NCI-H1436 treated with DMSO at 0.1 percent for 48 hours (cell line): ENCODE measurements at places on chromosomes 5 and 9.

DNA sequence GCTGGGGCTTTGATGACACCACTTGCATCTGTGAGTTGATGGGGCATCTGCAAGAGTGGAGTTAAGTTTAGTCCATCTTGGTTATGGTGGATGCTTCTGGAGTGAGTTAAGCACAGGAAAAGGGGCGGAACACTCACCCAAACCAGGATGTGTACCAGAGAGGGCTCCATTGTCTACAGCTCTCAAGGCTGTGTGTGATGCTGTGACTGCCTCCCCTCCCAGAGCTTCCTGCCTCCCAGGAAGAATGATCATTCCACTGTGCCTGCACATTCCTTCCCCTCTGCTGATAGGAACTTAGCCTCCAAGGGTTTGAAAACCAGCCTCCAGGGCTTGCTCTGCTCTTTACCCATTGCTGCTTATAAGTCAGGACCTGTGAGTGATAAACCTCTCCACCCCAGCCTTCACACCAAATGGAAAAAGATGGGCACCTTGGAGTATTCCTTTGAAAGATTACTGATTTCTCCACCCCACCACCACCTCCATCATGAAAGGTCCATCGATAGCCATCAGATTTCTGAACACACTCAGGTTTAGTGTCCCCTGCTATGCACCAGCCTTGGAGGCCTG is 160.1 kb upstream of the SPRY4 start:
- no peak for DNase-seq

DNA sequence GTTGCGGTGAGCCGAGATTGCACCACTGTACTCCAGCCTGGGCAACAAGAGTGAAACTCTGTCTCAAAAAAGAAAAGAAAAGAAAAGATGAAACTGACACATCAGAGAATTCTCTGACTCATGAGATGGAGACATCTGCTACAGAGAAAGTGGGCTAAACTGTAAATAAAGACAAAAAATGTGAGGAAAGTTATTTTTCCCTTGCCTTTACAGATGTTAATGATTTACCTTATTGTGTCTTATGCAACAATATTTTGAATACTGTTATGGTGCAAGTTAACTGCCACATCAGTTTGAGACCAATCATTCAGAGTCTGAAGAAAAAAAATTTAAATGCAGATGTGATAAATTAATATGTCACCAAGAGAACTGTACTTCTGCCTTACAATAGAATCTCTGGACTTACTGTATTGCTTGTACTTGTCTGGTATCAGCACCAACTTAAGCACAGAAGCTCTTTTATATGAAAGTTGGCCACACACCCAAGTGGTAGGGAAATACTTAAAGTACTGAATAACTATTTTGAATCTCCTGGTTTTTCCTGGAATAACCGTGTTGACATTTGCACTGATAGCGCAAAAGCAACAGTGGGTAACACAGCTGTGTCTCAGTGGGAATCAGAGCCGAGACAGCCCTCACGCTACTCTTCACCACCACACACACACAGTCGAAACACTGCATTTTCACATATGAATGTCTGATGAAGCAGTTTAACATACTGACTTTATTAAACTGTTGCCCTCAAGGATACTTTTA is 169.9 kb downstream of the FANCC start:
- no peak for DNase-seq

- DNase-seq: no peak
These were observed 550 bp downstream of the CORO2A start for GRCh38 chr9:98191671-98192502.

DNA sequence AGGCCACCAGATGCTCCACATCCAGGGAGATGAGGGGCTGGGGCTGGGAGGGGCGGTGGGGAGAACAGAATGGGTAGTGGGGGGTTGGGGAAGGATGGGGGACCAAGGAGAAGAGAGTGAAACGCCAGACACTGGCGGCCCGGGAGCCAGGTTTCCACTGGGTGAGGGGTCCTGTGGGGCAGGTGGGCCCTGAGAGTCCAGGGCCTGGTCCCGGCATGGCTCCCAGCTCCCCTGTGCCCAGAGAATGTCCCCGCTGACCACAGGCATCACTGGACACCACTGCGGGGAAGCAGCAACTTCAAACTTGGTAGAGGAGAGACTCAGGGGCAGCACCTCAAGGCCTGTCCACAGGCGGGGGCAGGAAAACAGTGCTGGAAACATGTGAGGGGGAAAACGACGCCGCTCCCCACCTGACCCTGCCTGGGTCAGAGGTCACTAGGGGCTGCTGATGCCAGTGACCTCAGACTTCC is 13.2 kb downstream of the NINJ1 start:
- DNase-seq: no peak

DNA sequence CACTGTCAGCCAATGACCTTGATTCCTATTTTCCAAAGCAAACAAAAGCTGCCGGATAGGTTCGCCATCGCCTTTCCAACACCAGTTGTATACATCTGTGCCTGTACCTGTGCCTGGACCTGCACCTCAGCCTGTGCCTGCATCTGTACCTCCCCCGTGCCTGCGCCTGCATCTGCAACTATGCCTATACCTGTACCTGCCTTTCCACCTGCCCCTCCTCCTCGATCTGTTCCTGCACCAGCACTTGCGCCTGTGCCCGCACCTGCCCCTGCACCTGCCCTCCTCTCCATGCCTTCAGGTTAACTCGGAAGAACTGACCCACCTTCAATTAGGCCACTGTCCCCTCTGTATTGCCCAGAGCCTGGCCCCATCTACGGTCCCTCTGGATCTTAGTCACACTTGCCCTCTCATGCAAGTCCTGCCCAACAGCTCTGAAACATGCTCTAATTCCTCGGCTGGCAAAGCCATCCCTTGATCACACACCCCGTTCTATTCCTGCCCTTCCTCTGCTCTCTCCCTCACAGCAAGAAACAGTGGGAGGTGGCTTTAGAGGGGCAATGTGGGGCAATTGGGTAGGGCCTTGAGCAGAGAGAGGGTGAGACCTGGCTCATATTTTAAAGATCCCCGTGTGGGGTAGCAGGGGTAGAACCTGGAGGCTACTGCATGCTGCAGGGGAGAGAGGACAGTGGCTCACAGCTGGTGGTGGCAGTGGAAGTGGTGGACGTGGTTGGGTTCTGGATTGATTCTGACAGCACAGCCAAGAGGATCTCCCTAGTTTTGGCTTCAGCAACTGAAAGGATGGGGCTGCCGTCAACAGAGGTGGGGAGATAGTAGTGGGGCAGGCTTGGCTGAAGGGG is 59.6 kb upstream of the PHYKPL start:
- no peak for DNase-seq

DNA sequence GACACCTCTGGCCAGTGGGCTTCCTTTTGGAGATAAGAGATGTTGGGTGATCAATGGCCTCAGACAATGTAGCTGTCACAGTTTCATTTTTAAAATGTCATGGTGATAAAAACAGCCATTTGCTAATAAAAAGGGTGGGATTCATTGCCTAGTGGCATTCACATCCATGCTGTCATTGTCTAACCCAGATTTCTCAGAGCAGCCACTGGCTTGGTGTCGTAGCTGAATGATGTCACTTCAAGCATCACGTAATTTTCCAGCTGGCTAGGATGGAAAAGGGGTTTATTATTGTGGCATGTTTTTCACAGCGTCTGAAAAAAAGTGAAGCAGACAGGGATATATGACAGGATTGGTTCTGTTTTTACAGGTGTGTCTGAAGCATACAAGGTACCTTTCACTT is 184.7 kb downstream of the AOPEP start:
- DNase-seq: no peak

DNA sequence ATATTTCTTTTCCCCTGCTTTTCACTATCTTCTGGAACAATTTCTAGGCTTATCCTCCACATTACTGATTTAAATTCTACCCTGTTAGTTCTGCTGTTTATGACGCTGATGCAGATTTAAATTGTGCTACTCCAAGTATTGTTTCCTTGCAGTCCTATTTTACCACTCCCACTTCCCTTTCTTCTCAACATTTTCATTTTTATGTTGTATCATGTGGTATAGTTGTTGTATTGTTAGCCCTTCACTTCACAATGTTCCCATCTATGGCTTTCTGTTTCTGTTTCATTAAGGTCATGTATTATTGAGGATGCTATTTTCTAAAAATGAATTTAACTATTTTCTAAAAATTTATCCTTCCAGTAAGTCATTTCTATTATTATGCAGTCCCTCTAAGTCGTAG is 254.4 kb downstream of the NDUFS4 start:
- DNase-seq: no peak

DNA sequence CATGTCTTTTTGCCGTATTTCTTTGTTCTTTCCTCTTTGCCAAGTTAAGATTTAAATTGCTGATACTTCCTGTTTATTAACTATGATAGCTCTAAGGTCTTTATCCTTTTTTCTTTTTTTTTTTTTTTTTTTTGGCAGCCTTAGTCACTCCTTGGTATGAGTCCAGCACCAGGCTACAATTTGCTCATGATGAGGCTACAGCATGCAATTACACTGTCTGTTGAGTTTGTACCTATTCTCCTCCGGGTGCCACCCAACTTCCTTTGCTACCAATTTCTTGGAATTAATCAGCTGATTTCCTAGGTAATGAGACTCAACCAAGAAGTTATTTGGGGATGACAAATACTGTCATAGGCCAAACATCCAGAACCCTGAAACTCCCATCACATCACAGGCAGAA is 25.5 kb downstream of the ACTL7B start:
- DNase-seq: no peak

DNA sequence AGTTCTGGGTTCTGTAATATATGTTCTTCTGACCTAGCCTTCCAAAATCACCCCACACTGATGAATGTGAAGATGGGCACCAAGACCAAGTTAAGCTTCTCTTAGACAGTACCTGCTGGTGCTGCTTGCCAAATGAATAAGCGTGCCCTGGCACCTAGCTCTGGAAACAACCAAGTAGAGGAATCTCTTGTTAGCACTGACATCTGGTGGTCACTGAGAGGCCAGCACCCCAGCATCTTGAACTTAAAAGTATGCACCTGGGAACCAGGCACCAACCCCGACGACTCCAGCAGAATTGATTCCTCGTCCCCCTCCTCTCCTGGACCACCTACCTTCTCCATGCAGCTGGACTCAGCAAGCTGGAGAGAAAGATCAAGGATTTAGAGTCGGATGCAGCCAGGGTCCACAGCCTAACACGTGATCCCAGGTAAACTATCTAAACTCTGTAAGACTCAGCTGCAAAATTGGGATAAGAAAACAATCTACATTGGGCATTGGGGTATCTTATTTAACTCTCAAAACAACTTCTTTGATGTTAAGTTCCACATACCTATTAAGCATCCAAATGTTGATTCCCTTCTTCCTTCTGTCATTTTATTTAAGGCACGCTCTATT is 89.8 kb downstream of the SLC1A3 start:
- no peak for DNase-seq

GRCh38 chr5:179867476-179867875 is 8.9 kb upstream of the MRNIP start:
- no peak for DNase-seq

DNA sequence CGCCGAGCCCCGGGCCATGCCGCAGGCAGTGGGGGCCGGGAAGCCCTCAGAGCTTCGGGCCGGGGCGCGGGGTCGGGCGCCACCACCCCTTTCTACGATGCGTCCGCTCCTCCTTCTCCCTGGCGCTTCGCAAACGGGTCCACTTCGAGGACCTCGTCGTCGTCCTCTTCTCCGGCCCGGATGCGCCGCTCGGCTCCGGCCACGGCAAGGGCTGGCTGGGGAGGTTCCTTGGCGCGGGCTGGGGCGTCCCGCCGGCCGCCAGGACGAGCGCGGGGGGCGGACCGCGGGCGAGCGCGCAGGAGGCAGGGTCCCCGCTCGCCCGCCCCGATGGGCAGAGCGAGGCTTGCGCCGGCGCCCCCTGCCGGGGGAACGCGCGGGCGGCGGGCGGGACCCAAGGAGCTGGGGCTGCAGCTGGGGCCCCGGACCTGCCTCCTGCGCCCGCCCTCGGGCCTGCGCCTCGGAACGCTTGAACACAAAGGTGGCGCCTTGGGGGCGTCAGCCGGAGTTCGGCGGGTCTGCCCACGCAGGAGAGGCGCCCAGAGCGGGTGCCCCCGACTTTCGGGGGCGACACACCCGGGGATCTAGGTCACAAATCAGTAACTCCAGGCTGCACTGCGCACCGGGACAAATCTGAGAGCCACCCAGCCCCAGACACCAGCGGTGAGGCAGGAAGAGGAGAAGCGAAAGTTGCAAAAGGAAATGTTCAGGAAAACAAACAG is at the start of gene ROR2:
ROR2 (minus strand) TSS at position 283 of the 719 bp plus-strand sequence.
- DNase-seq: no peak

GRCh38 chr5:176630681-176631222 is 277 bp downstream of the EIF4E1B start:
- no peak for DNase-seq

- DNase-seq: no peak
These were observed 31.1 kb upstream of the FGF1 start for GRCh38 chr5:142716963-142717362.

- DNase-seq: no peak
These were observed 34.9 kb upstream of the TEK start for GRCh38 chr9:27073841-27074728.

DNA sequence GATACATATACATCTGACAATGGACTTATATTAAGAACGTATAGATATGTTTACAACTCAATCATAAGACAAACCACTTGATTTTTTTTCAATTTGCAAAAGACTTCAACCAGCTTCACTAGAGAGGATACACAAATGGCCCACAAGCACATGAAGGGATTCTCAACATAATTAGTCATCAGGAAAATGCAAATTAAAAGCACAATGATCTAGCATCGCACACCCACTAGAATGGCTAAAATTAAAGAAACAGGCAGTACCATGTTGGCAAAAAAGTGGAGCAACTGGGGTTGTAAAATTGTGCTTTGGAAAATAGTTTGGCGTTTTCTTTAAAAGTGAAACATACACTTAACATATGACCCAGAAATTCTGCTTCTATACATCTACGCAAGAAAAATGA is 80.0 kb upstream of the TRIO start:
- DNase-seq: no peak

GRCh38 chr9:84270847-84271530 is 69.6 kb downstream of the SLC28A3 start:
- DNase-seq: no peak

DNA sequence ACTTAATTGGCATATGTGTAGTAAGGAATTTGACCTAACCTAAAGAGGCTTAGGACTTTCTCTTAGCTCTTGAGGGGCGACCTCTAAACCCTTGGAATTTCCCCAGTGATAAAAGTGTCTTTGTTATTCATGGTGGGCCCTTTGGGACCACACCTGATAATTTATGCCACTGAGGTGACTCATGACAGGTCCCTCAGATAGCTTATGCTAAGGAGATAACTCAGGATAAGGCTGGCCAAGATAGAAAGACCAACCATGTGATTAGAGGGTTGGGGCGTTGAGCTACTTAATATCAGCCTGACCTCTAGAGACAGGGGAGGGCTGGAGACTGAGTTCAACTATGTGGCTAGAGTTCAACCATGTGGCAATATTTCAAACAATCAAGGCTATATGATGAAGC is 218.1 kb downstream of the AP3B1 start:
- DNase-seq: no peak

GRCh38 chr9:115378758-115379157 is 260.8 kb upstream of the TNC start:
- DNase-seq: no peak

GRCh38 chr5:151093476-151093889 is 12.6 kb upstream of the TNIP1 start:
- no peak for DNase-seq
